CD4-positive, alpha-beta T cell treated with Interleukin-1 beta for 1 hour (primary cell): ENCODE measurements at places on chromosomes 1 and 21.

DNA sequence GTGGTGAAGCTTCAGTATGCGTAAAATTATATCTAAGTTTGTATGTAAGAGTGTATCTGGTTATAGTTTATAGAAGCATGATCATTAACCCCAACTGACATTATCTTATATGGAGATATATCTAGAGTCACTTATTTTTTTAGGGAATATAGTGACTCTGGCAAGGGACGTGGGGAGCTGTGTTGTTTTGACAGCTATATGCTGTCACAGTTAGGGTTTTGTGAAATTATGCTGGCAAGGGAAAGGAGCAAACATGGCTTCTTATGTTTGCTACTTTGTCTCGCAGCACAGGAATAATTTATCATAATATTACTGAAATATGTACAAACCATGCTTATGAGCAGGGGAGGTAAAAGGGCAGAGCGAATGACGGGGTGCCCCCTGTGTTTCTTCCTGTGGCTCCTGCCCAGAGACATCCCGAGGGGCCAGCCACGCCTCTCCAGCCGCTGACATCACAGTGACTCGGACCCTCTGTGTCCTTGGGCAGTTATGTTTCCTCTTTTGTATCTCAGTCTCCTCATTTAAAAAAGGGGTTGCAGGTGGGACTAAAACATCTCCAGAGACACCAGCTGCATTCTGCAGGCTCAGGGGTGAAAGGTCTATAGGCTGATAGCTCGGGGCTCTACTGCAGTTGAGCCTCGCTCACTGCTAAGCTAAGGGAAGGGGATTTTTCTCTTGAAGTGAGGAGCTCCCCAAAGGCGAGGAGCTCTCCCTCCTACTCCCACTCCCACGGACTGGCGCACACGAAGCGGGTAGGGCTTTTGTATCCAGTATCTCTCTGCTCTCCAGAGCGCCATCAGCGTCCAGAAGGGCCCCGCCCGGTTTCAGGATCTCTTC is 14.9 kb downstream of the A3GALT2 start:
- no peak for DNase-seq

DNA sequence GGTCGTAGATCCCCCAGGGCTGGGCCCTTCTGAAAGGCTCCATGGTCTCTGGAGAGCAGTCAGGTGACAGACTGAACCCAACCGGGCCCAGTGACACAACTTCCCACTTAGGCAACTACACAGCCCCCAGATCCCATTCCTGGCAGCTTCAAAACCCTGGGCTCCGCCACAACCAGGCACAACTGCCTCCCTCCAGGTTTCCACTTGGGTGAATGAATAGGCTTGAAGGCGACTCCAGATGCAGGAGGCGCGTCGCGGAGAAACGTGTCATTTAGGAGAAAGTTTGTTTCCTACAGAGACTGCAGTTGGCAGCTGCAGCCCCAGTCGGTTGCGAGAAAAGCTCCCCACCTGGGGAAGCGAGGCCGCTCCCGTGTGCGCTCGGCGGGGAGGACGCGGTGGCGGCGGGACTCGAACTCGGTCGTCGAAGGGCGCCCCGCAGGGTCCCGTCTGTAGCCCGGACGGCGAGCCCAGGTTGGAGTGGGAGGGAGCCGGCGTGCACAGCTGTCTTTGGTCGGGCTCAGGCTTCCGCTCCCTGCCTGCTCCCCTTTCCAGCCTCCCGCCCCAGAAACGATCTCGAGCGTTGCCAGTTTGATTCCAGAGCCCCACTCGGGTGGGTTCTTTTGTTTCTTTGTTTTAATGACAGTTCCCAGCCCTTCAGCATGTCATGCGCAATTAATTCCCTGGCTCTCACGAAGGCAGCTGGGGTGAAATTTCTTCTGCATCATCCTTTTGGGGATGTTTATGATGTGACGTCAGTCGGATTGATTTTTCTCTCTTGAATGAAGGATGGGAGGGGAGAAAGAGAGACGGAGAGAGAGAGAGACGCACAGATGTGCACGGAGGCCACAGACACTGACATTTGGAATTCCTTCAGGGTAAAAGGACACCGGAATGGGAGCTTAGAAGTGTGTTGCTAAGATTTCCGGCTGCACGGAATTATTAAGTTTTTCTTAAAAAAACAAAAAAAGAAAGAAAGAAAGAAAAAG is 862 bp upstream of the SGIP1 start:
- no peak for DNase-seq

GRCh38 chr1:76162254-76162653 is 87.7 kb downstream of the ST6GALNAC3 start:
- no peak for DNase-seq

GRCh38 chr21:19440792-19441655 is 1037.4 kb upstream of the TMPRSS15 start:
- no peak for DNase-seq

GRCh38 chr1:192561301-192561700 is 14.3 kb upstream of the RGS1 start:
- no peak for DNase-seq

GRCh38 chr21:42145569-42146272 is 73.2 kb upstream of the ABCG1 start:
- DNase-seq = peak; percentile 74

- DNase-seq = no peak
Measured at GRCh38 chr1:113811156-113811887, 954 bp downstream of the RSBN1 start.

DNA sequence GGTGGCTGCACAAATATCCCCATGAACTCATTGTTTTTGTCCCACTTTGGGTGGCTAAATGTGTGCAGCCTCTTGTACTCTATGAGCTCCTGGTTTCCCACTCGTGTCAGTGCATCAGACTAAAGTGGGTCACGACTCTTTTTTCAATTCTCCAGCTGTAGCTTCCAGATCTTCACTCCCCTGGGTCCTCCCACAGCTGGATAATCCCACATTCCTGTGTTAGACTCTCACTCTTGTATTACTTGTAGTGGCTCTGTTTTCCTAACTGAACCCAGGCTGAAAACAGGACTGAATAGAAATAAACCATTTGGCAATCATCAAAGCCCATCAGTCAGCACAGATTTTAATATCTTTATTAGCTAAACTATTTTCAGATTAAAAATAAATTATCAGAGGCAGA is 60.4 kb downstream of the UBE2U start:
- no peak for DNase-seq

GRCh38 chr21:42317826-42318746 is 2.9 kb upstream of the TFF3 start:
- no peak for DNase-seq

DNA sequence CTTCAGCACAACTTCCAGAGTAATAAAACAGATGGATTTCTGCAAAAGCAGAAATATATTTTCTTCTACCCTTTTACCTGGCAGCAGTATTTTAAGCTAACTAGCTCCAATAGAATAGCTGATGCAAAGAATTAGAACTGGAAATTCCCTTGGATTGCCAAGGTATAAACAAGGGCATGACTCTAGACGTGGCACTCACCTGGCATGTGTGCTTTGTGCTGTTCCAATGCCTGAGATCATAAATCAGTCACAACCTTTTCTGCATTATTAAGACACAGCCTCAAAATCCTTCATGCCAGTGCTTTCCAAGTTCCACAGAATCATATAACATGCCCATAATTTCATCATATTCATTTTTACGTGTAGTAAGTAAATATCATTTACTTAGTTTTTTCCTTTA is 1048.7 kb downstream of the ADGRL2 start:
- no peak for DNase-seq

GRCh38 chr1:238336531-238336930 is 445.8 kb upstream of the ZP4 start:
- no peak for DNase-seq

GRCh38 chr21:20010691-20011200 is 987.5 kb upstream of the NCAM2 start:
- no peak for DNase-seq

- DNase-seq = no peak
Measured at GRCh38 chr1:213883618-213884017, 104.2 kb upstream of the PROX1 start.

GRCh38 chr1:37605061-37605650 is 9.4 kb upstream of the GNL2 start:
- no peak for DNase-seq

DNA sequence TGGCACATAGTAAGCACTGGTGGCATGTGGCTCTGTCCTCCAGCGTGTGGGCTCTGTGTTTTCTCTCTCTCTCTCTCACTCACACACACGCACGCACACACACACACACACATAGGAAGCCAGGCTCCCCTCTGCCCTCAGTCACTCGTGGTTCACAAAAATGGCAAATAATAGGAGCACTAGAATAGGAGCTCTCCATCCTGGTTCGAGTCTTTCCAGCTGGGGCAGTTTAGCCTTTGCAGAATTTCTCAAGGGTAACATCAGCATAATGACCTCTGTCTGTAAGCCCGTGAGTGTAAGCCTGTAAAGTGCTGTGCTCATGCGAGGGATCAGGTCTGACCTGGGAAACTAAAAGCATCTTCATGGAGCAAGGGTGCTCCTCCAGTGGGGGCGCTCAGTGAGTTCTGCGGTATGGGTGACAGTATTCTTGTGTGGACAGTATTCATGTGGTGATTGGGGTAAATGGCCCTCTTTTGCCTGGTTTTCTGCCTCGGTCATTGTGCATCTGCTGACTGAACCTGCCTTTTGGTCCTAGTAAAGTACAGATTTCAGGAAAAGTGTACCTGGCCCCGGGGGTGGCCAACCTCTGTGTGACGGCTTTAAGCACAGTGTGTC is 842 bp upstream of the ZC3H12A start:
- peak; percentile 67 for DNase-seq

DNA sequence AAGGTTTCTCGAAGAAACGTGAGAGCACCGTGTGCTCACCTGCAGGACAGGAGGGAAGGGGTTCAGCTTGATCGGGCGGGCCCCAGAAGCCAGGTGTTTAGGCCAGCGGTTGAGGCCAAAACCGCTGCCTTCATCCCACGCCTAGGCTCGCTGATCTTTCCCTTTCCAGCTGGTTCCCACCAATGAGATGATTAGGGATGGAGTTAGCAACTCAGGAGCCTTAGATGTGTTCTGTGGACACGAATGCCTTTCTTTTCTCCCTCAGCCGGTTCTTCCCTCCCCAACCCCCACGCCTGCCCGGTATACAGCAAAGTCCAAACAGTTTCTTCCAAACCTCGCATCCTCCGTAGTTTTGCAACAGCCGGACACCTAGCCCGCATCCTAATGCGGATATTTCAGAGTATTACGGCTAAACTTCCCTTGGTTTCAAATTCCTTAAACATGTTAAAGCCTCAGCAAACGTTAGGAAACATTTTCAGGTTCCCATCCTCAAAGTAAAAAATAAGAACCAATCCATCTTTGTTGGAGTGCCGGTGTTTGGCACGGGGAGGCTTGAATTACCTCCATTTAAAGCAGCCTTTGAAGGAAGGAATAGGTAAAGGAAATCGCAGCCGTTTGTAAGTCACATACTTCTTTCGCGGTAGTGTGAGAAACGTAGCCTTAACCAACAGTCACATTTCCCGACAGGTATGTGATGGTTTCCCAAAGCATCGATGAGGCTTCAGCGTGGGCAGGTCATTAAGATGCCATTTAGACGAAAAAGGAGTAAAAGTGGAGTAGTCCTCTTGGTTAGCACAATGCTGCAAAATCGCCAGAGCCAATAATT is 1.1 kb downstream of the LRRC8C start:
- DNase-seq = peak; percentile 33

GRCh38 chr1:1021010-1021919 is 1.3 kb downstream of the AGRN start:
- no peak for DNase-seq

DNA sequence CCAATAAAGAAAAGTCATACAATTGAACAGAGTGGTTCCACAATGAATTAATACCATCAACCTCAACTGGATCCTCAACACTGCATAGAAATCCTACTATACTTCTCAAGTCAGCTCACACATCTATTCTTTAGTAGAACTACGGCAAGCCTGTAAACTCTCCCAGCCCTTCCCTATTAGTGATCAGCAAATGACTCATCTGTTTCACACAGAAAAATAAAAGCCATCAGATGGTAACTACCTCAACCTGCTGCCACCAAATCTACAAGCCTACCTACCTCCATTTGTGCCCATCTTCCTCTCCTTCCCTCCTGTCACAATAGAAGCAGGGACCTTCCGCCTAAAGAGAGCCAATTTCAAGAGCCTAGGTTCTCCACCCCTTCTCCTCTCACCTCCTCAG is 63.6 kb downstream of the DMAP1 start:
- no peak for DNase-seq

- no peak for DNase-seq
Measured at GRCh38 chr1:112983537-112984131, 27.6 kb upstream of the SLC16A1 start.

DNA sequence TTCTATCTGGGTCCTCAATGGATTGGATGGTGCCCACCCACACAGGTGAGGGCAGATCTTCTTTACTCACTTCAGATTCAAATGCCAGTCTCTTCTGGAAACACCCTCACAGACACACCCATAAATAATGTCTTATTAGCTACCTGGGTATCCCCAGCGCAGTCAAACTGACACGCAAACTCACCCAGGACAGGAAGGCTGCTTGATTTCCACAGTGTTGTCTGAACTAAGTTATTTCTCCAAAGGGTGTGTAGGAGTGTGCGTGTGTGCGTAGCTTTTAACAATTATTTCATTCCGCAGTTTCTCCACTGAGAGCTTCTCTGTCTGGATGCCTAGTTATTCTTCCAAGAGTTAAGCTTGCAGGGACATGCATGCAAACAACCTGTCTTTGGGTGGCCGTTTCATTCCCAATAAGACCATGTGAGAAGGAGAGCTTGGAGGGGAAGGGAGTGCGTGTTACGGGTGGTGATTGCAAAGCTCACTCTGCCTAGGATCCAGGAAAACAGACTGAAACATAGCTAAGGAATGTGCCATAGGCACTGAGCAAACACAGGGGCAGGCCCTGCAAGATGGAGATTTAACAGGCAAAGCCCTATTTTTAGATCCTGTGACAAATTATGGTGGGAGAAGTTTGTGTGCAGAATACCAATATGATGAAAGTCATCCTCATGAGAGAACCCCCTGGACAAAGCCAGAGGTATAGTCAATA is 269.7 kb downstream of the DYRK1A start:
- DNase-seq = no peak

DNA sequence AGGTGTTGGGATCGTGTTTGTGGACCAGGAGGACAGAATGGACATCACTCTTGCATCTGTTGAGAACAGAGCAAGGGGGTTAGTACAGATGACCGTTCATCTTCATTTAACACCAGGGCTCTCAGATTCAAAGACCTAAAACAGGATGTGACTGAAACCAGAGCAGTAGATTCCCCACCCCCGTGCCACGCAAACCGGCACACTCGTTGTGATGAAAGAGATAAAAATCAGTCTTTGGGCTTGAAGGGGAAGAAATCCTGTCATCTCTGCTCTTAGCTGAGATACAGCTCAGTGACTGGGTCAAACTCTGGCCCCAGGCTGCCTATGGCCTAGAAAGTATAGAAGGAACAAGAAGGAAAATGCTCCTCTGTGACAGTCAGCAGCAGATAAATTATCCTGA is 146.2 kb upstream of the KRTAP19-8 start:
- peak; percentile 49 for DNase-seq

DNA sequence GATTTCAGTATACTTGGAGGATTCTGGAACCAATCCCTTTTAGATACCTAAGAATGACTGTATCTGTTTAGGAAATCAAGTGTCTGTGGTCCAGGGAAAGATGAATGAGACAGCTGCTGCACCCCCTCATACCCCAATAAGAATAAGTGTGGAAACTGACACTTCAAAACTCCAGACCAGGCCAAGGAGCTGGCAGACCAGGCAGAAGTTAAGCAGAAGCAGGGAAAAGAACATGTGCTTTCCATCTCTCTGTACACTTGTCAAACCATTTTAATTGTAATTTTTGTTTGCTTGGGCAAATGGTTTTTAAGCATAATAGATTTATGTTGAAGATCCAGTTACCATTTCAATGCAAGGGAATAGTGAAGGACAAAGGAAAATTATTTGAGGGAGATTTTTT is 100.2 kb downstream of the GREM2 start:
- DNase-seq = no peak

GRCh38 chr1:220370041-220370700 is 97.9 kb upstream of the RAB3GAP2 start:
- DNase-seq = no peak
